ENCODE measurements at places on chromosomes 7 and 10.

GRCh38 chr7:31061185-31061584, 9.1 kb downstream of the ADCYAP1R1 start:
- no peak for DNase-seq

DNA sequence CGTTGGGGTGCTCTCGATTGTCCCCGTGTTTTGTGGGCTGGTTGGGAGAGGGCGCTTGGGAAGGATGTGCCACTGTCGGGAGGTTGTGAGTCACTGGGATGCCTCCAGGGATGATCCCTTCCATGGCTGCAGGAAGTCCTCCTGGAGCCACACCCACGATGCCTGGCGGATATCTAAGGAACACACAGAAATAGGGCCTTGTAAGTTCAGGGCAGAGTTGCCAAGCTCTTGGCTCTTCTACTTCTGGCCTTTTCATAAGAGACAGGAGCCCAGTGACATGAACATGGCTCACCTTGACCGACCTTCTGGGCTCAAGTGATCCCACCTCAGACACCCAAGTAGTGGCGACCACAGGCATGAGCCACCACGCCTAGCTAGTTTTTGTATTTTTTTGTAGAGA, 47.6 kb downstream of the ZRANB1 start:
- no peak for DNase-seq

DNA sequence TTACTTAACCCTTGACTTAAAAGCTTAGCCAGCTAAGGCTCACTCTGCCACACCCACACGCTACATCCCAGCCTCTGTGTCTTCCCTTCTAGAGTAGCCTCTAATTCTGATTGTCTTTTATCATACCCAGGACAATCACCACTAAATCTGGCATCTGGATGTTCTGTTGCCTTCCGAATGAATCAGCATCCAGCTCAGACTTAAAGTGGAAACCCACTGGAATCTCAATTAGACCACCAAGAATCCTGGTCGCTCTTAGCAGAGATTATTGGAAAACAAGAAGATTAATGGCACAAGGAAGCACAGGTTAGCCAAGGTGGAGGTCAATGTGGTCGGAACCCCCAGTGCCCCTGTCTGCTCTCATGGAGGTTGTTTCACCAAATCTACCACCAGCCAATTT, 404.2 kb upstream of the FOXK1 start:
- DNase-seq: no peak

DNA sequence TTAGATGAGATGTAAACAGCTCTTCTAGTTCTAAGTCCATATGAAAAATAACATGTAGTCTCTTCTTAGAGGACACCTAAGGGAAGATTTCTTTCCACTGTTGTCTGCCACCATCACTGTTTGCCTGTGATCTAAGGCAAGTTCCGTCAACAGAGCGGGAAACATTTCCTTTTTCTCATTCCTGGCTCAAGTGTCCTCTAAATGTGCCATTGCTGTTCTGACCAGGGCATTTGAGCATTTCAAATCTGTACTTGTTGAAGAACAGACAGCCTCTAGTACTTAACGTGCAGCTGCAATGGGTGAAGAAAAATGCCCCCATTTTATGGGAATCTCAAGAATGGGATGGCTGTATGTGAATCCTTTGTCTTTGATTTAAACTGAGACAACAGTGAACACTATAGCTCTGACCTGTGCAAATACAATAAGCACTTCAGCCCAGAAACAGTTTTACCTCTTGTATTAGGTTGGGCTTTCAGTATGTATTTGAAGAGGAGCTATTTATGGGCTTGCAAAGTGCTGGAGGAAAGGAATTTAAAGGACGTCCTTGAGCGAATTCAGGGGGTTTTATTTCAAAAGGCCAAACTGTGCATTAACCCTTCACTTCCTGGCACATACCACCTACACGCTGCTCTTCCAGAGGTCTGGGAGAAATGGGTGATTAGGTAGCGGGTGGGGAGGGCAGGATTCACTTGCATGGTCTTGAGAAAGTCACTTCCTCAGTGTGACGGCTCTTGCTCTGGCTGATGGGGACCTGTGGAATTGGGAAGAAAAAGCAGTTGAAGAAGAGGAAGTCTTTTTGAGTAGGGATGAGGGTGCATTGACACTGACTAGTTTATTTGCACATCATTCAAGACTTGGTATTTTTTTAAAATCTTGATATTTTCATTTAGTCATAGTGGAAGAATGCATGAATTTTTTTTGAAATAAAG, 66.1 kb downstream of the THNSL1 start:
- DNase-seq: no peak

GRCh38 chr10:11866199-11866925, 43.2 kb downstream of the PROSER2 start:
- no peak for DNase-seq

GRCh38 chr7:134648456-134648855, 1.8 kb downstream of the BPGM start:
- no peak for DNase-seq

DNA sequence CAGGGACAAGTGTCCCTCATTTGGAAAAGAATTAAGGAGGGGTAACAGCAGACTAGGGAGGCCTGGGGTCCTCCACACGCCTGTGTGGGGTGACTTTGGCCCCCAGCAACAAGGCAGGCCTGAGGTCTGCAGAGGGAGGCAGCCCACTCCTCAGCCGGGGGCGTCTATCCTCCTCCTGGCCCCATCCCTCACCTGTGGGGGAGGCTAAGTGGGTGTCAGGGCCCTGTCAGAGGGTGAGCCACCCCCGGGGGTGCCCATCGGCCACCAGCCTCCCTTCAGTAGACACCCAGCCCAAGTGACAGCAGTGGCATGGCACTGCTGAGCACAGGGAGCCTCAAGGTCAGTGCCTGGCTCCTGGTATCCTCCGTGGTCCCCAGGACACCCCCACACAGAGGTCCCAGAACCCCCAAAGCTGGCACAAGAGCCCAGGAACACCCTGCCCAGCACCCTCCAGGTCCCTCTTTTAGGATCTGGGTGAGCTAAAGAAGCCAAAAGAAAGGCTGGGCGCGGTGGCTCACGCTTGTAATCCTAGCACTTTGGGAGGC, 693 bp upstream of the FXYD4 start:
- no peak for DNase-seq

- DNase-seq: no peak
Measured at GRCh38 chr10:3397231-3397630, 224.6 kb upstream of the PITRM1 start.

GRCh38 chr7:100612730-100613390, 520 bp downstream of the MOSPD3 start:
- DNase-seq: no peak

GRCh38 chr7:158631574-158632195, 44.1 kb upstream of the PTPRN2 start:
- DNase-seq: no peak

DNA sequence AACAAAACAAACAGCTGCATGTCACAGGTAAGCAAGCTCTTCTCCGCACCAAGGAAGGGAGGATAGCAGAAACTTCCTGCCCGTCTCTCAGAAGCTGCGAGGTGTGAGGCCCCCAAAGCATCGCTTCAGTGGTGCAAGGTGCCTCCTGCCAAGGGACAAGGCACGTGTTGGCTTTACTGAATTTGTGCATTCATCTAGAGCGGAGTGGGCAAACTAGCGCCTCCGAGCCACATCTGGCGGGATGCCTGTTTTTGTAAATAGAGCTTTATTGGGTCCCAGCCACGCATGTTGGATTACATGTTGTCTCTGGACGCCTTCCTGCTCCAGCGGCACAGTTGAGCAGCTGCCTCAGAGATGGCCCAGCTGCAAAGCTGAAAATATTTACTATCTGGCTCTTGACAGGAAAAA, 27.7 kb downstream of the PHYH start:
- no peak for DNase-seq

DNA sequence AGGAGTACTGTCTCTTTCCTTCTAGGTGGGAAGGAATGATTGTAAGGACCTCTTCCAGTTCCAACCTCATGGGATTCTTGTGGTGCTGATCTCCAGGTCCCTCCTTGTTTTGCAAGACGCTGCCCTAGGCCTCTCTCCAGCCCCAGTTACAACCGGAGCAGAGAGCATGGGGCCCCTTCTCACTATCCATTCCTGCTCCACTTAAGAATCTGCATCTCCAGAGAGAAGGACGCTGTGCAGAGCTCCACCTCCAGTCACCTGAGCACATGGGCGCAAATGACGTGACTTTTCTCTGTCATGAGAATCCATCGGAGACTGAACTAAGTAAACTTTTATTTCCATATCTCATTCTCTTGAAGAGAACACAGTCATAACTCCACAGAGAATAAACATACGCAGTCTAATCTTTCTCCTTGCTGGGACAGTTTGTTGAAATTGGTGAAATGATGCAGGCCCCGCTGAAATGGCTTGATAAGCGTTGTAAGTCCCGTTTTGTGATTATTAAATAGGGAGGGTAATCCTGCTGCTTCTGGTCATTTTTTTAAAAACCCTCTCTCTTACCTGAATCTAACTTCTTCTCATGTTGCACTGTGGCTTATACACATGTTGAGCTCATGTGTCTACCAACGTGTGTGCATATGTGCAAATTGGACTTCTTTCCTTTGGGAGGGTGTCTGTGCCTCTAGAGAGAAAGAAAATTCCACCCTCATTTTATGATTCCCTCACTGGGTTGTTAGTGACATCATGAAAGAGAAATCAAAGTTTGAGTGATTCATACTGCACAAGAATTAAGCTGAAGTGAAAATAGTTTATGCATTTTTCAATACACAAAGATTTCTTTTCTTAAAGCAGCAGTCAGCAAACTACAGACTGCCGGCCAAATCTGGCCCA, 133.2 kb upstream of the TBX20 start:
- DNase-seq: no peak

GRCh38 chr10:112189465-112189864, 5.9 kb upstream of the GPAM start:
- DNase-seq: no peak

DNA sequence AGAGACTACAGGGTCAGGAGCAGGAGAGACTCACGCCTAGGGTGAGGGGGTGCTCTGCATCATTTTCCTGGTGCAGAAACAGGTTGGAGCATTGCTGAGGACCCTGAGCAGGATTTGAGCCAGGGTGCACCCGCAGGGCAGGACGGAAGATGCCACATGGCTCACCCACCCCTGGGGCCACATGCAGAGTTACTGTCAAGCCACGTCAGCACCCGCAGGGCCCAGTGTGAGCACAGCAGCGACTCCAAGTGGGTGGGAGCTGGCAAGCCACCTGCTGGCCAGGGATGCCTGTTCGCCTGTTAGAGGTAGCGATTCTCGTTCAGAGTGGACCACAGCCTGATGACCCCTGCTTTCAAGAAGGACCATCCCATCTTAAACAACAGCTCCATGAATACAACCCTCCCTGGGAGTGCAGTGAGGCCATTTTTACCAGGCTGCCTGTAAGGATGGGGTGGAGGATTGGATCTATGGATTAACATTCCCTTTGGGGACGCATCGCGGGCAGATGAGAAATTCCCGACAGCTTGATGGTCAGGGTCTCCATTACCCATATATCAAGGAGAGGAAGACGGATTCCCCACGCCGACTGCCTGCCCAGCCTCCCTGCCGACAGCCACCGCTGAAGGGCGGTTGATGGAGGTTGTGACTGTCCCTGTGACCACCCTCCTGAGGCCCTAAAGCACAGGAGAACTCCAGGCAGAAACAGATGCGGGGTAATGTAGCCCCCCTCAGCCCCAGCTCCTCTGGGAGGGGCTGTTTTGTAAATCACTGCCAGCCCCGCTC, 101.1 kb upstream of the RET start:
- no peak for DNase-seq

- DNase-seq: no peak
Measured at GRCh38 chr10:99467236-99467999, 37.0 kb upstream of the GOT1 start.

DNA sequence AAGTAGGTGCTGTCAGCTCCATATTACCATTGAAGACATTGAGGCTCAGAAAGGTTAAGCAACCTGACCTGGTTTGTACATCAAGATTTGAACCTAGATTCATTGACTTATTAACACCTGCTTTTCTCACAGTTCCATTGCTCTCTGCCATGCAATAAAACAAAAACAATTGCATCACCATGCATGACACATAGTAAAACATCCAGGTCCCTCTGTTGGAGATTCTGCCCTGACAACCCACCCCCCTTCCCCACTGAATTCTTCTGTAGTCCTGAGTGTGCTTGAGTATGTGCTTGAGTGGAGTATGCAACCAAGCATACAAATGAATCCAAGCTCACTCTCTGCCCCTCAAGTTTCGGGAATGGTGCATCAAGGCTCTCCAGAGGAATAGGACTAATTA, 6.0 kb upstream of the LMBR1 start:
- no peak for DNase-seq

All from activated naive CD8-positive, alpha-beta T cell treated with anti-CD3 and anti-CD28 coated beads for 36 hours (primary cell).